ENCODE measurements at places on chromosomes 5 and 9.
A peak's percentile ranks its signal among the peaks of the same experiment; 100 is the strongest.

DNA sequence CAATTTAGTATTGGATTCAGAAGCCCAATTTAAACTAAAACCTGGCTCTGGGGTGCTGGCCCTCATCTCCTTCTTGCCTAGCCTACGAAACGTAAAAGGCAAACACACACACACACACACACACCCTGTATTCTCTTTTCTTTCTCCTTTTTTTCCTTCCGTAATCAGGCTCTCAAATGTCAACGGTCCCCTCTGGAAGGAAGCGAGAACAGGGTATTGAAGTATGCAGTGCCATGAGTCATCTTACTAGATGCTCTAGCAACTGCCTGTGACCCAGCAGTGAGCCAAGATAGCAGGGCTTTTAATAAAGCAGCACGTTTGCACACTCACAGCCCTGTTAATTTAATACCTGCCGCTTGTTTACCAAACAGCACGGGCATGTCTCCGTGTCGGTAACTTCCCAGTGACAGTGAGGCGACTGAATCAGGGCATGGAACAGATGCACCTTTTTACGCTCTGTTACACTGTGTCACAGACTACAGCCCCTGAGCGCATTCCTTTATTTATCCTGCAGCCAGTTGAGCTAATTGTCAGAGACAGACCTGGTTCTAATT lies 243.8 kb downstream of the BNC2 start:
- no peak for DNase-seq

GRCh38 chr5:32018476-32019436 lies 155.4 kb downstream of the GOLPH3 start:
- no peak for DNase-seq

GRCh38 chr5:81762401-81762800 lies 11.5 kb upstream of the SSBP2 start:
- no peak for DNase-seq

- peak; percentile 75 for DNase-seq
Measured at GRCh38 chr9:87725900-87726709, at the start of gene CTSL. TSS of gene CTSL (plus strand) at chr9:87726119. CDS start at chr9:87727604, 1,485 bp downstream.

DNA sequence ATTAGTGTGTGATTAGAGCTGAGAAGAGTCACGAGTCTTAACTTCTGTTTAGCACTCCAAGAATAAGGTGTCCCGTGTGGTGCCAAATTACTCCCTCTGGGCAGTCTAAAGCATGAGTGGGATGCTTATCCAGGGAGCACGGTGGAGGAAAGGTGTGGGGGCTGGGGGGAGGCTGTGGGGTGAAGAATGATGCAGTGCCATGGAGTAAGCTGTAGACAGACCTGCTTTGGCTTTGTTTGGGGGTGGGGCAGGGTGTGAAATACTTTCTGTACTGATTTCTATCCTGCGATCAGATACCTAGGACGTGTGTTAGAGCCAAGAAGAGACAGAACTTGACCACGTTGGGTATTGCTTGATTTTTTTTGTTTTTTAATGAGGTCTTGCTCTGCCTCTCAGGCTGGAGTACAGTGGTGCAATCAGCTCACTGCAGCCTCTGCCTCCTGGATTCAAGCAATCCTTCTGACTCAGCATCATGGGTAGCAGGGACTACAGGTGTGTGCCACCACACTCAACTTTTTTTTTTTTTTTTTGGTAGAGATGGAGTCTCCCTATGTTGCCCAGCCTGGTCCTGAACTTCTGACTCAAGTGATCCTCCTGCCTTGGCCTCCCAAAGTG lies 232.8 kb downstream of the MAN2A1 start:
- no peak for DNase-seq

DNA sequence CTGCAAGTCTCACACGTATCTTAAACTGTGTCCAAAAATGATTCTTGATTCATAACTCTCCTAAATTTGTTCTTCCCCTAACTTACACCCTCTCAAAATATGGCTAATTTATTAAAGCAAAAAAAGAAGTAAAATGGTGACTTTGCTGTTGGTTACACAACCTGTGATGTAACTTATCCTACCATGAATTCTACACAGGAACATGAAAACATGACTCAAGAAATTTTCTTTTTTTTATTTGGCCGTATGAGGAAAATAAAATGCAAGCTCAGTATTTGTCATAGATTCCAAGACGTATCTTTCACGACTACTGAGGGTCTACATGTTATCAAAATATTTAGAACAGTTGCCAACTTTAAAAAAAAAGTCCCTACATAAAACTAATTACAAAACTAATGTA lies 9.2 kb downstream of the LIFR start:
- no peak for DNase-seq

GRCh38 chr9:127658428-127658827 lies 46.4 kb downstream of the STXBP1 start:
- no peak for DNase-seq

DNA sequence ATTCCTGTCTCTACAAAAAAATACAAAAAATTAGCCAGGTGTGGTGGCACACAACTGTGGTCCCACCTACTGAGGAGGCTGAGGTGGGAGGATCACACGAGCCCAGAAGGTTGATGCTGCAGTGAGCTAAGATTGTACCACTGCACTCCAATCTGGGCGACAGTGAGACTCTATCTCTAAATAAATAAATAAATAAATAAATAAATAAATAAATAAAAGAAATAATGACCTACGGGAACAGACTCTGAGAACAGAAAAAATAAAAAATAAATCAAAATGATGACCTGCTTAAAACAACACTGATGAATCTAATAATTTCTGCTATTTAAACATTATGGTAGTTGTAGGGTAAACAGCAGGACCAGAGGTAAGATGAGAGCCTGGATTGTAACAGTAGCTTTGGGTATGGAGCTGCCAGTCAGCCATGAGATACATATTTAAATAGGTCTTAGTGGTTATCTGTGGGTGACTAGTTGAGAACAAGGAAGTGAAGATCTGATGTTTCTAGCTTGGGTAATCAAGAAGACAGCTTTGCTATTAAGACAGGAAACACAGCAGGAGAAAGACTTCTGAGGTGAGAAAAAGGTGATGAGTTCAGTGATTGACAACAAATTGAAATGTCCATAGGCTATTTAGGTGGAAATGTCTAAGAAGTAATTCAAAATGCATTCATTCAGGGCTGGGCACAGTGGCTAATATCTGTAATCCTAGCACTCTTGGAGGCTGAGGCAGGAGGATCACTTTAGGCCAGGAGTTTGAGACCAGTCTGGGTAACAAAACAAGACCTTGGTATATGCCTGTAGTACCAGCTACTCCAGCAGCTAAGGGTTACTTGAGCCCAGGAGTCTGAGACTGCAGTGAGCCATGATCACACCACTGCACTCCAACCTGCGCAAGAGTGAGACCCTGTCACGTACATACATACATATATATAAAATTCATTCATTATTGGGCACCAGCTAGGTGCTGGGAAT lies 11.0 kb downstream of the RNF145 start:
- peak; percentile 63 for DNase-seq

- no peak for DNase-seq
Measured at GRCh38 chr9:94068257-94068656, 16.0 kb upstream of the PTPDC1 start.

DNA sequence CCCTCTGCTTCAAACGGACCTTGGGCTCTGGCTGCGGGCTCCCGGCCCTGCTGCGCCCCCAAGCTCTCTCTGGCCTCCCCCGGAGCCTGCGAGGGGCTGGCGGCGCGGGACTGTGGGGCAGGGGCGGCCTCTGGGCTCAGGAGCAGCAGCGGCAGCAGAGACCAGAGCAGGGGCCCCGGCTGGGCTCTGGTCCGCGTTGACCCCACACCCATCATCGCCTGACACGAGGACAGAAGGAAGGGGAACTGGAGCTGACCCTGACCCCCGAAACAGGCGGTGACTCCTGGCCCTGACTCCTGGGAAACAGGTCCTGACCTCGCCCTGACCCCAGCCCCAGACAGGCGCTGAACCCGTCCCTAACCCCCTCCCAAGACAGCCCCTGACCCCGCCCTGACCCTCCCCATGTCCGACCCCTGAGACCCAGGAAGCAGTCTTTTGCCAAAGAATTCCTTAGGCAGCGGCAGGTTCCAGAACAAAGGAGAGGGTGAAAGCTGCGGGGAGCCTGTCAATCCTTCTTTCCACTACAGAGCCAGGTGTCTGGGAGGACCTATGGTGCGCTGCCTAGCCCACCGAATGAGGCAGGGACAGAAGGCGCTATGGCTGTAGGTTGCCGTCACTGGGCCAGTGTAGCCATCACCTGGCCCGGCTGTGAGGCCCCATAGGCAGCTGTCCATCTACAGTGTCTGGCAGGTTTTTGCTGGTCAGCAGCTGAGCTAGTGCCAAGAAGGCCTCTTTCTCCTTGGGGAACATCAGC lies 74.7 kb upstream of the SPTLC1 start:
- no peak for DNase-seq

DNA sequence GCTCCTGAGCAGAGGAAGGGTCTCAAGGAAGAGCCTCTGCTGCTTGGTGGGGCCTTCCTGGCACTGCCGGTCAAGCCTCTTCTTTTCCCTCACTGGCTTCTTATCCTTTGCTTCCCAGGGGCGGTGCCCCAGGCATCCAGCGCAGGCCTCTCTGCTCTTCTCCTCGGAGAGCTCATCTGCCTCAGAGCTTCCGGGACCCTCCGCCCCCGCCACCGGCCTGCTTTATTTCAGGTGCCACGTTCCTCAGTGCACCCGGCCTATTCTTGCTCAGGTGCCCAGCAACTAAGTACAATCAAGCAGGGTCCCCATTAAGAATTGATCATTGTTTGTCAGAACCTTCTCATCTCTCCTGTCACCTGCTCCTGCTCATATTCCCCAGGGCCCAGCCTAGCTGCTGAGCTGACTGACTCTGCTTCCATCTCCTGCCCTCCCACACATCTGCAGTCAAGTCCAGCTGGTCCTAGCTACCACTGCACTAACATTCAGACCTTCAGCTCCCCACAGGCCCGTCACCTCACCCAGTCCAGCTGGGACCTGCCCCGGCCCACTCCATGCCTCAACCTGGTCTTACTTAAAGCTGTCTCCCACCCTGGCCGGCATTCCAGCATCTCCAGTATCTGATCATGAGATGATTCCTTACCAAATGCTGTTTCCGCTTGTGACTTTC lies 114.3 kb upstream of the BOD1 start:
- DNase-seq, result no peak

- peak; percentile 80 for DNase-seq
Measured at GRCh38 chr9:98108531-98109031, 10.4 kb downstream of the TRIM14 start.

GRCh38 chr9:21565155-21565554 lies 83.0 kb upstream of the IFNE start:
- DNase-seq, result no peak

DNA sequence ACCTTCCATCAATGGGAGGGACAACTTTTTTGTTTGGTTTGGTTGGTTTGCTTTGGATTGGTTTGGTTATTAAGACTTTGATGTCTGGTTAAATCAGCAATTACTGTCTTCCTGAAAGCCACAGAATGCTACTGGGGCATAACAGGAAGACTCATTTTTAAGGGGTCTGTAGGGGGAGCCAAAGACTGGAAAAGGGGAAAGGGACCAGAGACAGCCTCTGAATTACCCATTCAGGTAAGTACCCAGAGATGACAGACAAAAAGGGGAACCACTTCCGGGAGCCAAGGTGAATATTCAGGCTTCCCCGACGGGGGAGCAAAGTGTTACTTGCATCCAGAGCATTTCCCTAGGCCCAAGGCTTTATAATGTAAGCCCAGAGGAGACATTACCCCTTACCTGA lies 4.6 kb upstream of the FEM1C start:
- no peak for DNase-seq

- no peak for DNase-seq
Measured at GRCh38 chr9:127571971-127572370, 40.1 kb upstream of the STXBP1 start.

DNA sequence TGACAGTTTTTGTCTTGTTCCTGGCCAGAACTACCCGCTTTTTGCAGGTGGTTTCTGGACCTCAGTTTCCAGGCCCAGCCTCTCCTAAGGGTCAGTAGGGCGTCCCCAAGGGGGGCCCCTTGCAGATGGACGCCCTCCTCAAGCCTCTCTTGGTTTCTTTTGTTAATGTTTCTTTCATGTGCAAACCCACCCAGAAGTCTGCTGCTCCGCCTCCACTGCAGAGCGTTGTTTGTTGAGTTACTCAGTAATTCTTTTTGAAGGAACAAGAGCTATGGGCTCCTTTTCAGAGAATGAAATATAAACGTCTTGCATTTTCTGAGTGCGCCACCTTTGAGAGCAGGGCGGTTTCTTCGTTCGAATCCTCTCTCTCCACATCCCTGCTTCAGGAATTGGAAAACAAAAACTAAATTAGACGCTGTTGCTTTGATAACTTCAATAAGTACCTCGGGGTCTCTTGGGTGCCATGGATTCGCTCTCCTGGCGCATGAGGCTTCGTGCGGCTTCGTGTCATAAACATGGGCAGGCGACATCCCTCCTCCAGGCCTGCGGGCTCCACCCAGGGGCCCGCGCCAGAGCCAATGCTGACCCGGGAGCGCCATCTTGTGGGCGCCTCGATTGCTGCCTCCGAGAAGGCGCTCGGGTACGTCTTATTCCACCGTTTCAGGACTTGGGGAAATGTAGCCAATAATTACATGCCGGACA lies 38.3 kb upstream of the CKMT2 start:
- peak; percentile 80 for DNase-seq

- no peak for DNase-seq
Measured at GRCh38 chr9:105067895-105068580, 140.1 kb upstream of the ABCA1 start.

- no peak for DNase-seq
Measured at GRCh38 chr9:91180240-91180929, 181.3 kb downstream of the AUH start.

DNA sequence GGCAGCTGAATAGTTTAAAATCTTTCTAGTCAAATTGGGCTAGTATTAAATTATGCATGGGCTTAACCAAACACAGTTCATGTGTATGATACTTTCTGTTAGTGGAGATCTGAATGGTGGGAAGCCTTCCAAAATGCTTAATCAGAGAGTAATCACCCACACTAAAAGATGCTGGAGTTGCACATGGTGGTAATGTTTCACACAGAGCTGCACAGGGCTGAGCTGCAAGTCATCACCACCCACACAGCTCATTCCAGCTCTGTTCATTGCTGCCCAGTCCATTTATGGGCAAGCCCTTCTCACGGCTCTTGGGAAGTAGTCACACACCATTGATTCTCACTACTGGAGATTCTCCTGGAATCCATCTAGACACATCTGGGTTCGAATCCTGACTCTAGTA lies 351.5 kb upstream of the KCNN2 start:
- DNase-seq, result no peak

- no peak for DNase-seq
Measured at GRCh38 chr9:133906932-133907910, 84.9 kb downstream of the VAV2 start.

GRCh38 chr5:94366811-94367210 lies 251.6 kb downstream of the KIAA0825 start:
- no peak for DNase-seq

DNA sequence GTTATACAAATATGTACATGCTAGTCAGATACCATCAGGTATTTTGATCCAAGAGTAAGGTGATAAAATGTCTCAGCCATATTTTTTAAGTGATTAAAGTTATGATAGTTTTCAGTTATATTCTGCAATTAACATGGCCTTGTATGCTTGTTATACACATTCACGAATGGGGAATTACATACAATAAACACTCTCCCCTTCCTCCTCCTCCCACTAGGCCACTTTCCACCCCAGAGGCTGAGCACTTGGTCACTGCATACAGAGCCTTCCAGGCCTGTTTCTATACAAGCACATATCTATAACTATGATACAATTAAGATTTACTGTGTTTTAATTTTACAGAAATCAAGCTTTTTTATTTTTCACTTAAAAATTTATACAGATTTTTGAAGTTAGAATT lies 104.7 kb upstream of the PIK3R1 start:
- DNase-seq, result no peak

GRCh38 chr9:26725573-26725972 lies 167.0 kb downstream of the CAAP1 start:
- no peak for DNase-seq

- no peak for DNase-seq
Measured at GRCh38 chr5:179316982-179317381, 28.3 kb downstream of the ADAMTS2 start.
